Heart right ventricle (tissue), 16 donors: ENCODE measurements at places on chromosomes 3 and 15. TPM values are rescaled to one million over a fixed set of nuclear protein-coding genes. Genes with fewer than 3 reads are reported as not detected.

GOLGA6L7 gene
- polyA plus RNA-seq, result not detected

CGNL1 gene
- polyA plus RNA-seq, result 6.9 TPM

SNAP23 gene
- polyA plus RNA-seq, result 87.9 TPM

- no peak for DNase-seq
Observed at GRCh38 chr15:76368122-76368621, 31.6 kb downstream of the ISL2 start.

- DNase-seq, result no peak
Observed at GRCh38 chr15:45386974-45387373, 8.6 kb upstream of the GATM start.

- DNase-seq, result no peak
Observed at GRCh38 chr3:124952282-124952855, 17.8 kb upstream of the MUC13 start.

- DNase-seq, result no peak
Observed at GRCh38 chr3:196492080-196492479, 11.5 kb downstream of the RNF168 start.

- no peak for DNase-seq
Observed at GRCh38 chr15:83581381-83581780, 72.5 kb upstream of the ADAMTSL3 start.

- no peak for DNase-seq
Observed at GRCh38 chr15:69881766-69882165, 216.0 kb downstream of the TLE3 start.

DNA sequence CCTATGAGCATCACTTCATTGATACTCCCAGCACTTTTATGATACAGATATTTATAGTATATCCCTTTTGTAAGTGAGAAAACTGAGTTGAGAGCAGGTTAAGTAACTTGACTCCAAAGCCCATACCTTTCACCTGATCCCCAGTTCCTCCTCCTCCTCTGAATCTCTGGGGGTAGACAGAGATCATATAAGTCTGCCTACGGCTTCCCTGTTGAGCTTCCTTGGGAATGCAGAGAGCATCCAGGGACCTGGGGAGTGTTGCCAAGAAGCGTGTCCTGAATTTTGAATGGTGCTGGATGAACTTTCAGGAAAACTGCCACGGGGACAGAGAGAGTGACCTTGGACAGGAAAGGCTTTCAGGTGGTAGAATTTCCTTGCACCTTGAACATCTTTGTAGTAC is 268.5 kb downstream of the LRTM1 start:
- DNase-seq, result no peak

GRCh38 chr15:52018244-52018643 is 775 bp upstream of the MAPK6 start:
- no peak for DNase-seq

PAQR5 gene
- polyA plus RNA-seq, result 1.0 TPM

TM4SF1 gene
- polyA plus RNA-seq, result 132 TPM

- DNase-seq, result no peak
Observed at GRCh38 chr3:145251311-145251710, 909.7 kb downstream of the PLOD2 start.

IL17RE gene
- polyA plus RNA-seq, result 1.3 TPM

PATL2 gene
- polyA plus RNA-seq, result 0.33 TPM

GRCh38 chr15:40768521-40769273 is 1.1 kb upstream of the C15orf62 start:
- no peak for DNase-seq

DNA sequence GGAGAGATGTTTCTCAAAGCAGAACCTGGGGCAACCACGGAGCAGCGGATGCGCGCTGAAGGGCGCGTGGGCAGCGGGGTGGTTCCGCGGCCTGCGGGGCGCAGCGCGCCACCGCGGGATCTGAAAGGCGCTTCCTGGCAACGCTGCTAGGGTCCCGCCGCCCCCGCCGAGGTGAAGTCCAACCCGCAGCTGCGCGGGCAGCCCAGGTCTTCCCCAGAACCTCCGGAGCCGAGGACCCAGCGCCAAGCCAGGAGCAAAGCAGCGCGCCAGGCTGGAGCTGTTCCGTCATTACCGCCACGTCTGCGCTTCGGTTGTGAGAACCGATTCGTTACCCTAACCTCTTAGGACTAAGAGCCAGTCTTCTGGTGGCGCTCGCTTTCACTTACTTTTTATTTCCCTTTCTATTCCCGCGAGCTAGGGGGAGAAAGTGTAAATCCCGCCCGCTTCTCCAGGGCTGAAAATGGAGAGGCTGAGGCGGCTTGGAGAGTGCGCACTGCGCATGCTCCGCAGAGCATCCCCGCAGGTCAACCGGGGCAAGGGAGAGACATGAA is 3.2 kb upstream of the GABRG3 start:
- DNase-seq, result no peak

DNA sequence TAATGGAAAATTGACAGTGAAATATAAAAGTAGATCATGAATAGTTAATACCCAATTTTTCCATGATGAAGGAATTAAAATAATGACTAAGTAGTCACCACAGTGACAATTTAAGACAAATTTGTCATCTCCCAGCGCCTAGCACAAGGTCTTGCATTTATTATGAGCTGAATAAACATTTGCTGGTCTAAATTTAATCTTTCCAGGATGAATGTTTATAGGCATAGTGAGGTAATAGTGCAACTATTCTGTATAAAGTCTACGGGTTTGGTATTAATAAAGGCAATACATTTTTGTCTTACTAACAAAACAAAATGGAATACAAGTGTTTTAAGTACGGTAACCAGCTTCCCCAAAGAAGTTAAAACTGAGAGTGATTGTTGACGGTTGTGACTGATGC is 209.3 kb downstream of the CD47 start:
- no peak for DNase-seq

- DNase-seq, result no peak
Observed at GRCh38 chr3:128551867-128552266, 58.9 kb upstream of the GATA2 start.

IQCF5 gene
- not detected for polyA plus RNA-seq

GRCh38 chr15:70275461-70276138 is 177.9 kb upstream of the TLE3 start:
- DNase-seq, result no peak

DNA sequence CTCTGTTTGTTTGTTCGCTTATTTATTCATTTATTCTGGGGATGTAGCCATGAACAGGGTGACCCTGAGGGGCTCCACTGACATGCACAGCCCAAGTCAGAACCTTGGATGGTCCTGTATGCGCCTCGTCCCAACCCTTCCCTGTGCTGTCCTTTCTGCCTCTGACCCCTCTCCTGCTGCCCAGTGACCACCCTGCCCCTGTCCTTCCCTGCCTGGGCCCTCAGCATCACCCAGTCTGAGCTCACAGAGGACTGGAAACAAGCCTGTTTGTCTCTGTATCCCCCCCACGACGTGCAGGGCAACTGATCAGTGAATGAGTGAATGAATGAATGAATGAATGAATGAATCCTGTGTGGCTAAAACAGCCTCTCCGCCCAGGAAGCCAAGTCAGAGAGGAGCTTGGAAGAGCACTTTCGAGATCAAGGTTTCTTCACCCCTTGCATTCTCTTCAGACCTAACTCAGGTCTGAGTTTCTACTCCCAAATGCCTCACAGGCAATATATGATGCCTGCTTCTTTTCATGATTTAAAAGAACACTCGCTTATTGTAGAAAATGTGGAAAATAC is 157.7 kb downstream of the SMAD6 start:
- no peak for DNase-seq

- no peak for DNase-seq
Observed at GRCh38 chr3:13208706-13209633, 135.7 kb upstream of the IQSEC1 start.

- DNase-seq, result peak; percentile 10
Observed at GRCh38 chr3:64489361-64490044, 198.3 kb downstream of the ADAMTS9 start.

DTWD1 gene
- 11.4 TPM for polyA plus RNA-seq

DNA sequence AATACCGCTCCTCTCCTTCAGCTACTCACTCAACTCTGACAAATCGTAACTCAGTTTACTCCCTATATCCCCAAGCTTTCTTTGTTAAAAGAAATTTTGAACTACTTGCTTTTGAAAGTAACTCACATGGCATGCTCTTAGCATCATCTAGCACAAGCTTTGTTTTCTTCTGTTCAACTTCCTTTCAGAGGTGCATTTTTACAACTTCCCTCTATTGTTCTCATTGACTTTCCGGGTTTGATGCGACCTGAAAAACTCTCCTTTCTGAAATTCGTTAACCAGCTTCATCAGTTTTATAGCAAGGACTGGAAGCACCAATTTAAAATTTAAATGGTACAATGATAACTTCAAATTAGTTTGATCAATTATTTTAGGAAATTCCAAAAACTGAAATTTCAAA is 629.5 kb upstream of the TGFBR2 start:
- DNase-seq, result no peak

DNA sequence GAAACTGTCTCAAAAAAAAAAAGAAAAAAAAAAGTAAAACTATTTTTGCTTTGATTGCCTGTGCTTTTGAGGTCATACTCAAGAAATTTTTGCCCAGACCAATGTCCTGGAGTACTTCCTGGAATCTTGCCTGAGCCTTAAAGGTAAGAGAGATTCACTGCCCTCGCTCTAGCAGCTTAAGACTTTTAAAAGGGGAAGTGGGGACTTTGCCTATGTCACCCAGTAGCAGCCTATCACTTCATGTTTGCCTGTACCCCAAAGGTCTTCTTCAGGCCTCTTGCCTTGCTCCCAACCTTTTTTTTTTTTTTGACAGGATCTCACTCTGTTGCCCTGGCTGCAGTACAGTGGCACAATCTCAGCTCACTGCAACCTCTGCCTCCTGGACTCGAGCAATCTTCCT is 18.9 kb upstream of the GOLGB1 start:
- no peak for DNase-seq

GRCh38 chr15:41917767-41918430 is 24.0 kb upstream of the SPTBN5 start:
- peak; percentile 37 for DNase-seq

- no peak for DNase-seq
Observed at GRCh38 chr3:124999317-124999716, 56.5 kb downstream of the HEG1 start.

- DNase-seq, result no peak
Observed at GRCh38 chr3:142768338-142768737, 44.5 kb downstream of the TRPC1 start.
